ENCODE measurements at places on chromosomes 4 and X. TPM values are rescaled to one million over a fixed set of nuclear protein-coding genes. Genes with fewer than 3 reads are reported as not detected.
A peak's percentile ranks its signal among the peaks of the same experiment; 100 is the strongest.

GRCh38 chr4:187027272-187027671 is 303.6 kb upstream of the FAT1 start:
- DNase-seq, result no peak

GRCh38 chr4:23023121-23023520 is 330.4 kb downstream of the GBA3 start:
- no peak for DNase-seq

- no peak for DNase-seq
These were observed 71.7 kb downstream of the SRPX start for GRCh38 chrX:38149016-38149415.

DNA sequence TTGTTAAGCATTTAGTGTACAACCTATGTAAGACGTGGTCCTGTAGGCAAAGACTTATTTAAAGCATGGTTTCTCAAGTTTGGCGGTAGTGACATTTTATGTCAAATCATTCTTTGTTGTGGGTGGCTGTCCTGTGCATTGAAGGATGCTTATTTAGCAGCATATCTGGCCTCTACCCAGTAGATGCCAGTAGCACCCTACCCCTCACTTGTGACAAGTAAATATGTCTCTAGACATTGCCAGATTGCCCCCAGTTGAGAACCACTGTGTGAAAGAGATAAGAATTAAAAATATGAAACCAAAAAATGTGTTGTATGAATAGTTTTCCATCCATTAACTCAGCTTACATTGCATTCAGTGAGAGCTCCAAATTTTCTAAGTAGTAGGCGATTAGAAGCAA is 25.5 kb downstream of the MMAA start:
- no peak for DNase-seq

- DNase-seq, result no peak
These were observed 333.7 kb upstream of the KLF3 start for GRCh38 chr4:38330321-38330720.

- no peak for DNase-seq
These were observed 79.8 kb upstream of the GPM6A start for GRCh38 chr4:175891851-175892250.

DNA sequence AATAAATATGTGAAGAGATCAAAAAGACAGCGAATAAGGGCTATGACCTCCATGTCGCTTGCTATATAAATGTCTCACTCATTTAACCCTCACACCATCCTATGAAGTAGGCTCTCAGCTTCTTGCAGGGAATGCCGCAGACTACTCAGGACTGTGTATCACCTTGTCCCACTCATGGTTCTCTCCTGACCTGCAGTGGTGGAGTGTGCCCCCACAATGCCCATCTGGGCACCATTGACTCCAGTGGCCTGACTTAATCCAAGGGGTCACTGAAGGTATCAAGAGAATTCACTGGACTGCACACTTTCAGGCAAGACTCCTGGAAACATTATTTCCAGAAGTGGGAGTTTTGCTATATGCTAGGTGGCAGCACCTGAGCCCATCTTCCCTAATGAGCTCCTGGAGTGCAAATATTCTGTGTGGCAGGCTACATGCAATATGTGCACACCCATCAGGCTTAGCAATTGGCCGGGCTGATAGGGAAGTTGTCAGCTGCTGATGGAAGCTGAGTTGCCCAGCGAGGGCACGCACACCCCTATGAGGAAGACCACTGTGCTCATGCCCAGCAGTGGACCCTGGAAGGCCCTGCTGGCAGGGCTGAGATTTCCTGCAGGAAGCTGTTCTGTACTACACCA is 8.2 kb upstream of the EFNB1 start:
- no peak for DNase-seq

DNA sequence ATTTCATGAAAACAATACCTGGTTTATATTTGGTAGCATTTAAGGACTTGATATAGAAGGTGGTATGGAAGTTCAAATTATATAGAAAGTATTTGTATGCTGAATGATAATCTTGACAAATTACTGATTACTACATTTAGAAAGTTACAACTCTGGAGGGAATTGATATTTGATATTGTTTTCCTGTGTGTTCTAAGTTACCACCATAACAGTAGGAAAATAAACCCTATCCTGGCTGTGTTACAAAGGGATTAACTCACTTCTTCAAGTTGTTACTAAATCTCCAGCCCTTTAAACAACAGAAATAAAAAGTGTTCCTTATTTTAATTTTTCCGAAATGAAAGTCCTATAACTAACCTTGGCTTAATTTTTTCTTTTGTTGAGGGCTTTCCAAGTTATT is 36.6 kb downstream of the FHL1 start:
- no peak for DNase-seq

DNA sequence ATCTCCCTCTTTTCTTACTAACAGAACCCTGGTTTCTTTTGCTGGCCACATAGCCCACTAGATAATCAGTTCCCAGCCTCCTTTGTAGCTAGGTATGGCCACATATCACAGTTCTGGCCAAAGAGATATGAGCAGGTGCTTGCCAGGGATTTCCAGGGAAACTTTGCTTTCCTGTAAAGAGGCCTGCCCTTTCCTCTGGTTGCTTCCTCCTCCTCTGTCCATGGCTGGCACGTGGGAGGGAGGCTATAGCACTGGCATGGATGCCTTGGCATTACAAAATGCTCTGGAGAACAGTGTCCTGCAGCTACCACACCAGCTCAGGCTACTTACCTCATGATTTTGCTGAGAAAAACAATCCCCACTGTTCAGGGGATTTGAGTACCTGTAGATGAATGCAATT is 27.5 kb downstream of the RAB33B start:
- DNase-seq, result no peak

- no peak for DNase-seq
These were observed 99.5 kb downstream of the ZNF827 start for GRCh38 chr4:145839151-145839550.

- DNase-seq, result peak; percentile 18
These were observed 39.4 kb downstream of the WFS1 start for GRCh38 chr4:6308899-6309643.

- no peak for DNase-seq
These were observed 977.8 kb downstream of the FSTL5 start for GRCh38 chr4:161186012-161186411.

GRCh38 chr4:157223456-157223855 is 2.9 kb downstream of the GRIA2 start:
- no peak for DNase-seq

DNA sequence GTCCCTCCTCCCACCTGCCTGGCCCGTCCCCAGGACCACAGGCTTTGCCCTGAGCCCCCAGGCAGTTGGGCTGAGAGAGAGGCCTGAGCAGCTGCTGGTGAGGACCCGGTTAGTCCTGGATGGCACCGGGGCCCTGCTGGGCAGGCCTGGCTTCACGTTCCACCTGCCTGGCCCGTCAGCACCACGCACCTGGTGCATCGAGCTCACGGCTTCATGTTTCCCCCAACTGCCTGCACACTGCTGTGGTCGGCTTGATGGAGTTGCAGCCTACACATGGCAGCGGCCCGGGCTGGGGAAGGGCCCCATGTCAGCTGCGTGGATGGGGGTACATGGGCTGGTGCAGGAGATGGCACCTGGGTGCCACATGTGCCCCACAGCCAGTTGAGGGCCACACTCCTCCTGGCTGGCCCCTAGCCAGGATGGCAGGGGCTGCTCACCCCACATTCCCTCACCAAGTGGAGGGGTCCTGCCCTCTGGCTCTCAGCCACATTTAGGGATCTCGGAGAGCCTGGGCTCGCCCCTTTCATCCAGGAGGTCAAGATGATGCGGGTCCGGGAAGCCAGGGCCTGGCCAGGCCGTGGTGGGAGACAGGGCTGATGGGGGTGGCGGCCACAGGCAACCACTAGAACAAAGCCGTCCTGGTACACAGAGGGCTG is 28.5 kb downstream of the NKX1-1 start:
- no peak for DNase-seq

- DNase-seq, result no peak
These were observed 230.3 kb downstream of the MAPK10 start for GRCh38 chr4:86129546-86129945.

DNA sequence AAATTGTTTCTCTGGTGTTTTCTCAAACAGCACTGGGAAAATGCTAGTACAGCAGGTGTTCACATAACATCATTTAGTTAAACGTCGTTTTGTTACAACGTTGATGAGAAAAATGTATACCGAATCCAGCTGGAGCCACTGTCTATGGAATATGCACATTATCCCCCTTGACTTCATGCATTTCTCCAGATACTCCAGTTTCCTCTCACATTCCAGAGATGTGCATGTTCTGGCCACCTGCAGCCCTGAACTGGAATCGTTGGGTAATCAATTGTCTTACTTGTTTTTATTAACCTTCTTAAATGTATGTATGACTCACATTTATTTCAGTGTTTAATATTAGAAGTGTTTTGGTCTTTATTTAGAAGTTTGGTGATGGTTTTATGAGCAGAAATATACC is 18.4 kb upstream of the ODAM start:
- no peak for DNase-seq

- no peak for DNase-seq
These were observed 78.4 kb downstream of the FAM9B start for GRCh38 chrX:8955511-8955910.

- DNase-seq, result no peak
These were observed 79.7 kb upstream of the USP9X start for GRCh38 chrX:41005445-41005992.

DNA sequence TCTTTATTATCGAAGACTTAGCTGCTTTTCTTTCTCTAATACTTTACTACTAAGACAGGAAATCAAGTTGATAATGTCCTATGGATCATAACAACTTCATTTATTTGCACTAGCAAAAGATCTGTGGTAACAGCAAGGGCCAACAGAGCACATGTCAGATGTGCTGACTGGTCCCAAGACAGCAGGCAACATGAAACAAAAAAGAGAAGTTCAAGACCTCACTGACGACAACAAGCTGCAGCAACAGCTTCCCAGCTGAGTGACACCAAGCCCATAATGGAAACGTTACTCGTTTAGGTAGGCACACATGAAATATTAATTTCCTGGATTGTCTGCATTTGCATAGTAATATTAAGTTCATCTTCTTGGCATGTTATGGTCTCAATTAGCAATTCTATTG is 126.9 kb downstream of the UNC5C start:
- DNase-seq, result no peak

DNA sequence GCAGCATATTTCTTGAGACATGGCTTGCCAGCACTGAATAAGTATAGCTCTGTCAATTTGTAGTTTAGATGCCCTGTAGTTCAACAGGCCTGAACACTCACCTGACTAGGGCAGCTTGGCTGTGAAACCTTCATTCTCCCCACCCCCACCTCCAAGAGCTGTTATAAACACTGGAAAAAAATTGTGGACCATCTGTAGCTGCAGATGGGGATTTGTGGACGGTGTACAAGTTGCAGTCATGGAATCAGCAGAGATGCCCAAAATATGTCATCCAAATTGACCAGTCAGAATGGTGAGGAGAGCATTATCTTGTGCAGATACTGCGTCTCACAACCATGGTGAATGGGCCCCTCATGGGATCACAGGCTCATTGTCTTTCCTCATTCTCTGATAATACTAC is 76.2 kb upstream of the PAQR3 start:
- DNase-seq, result no peak

DNA sequence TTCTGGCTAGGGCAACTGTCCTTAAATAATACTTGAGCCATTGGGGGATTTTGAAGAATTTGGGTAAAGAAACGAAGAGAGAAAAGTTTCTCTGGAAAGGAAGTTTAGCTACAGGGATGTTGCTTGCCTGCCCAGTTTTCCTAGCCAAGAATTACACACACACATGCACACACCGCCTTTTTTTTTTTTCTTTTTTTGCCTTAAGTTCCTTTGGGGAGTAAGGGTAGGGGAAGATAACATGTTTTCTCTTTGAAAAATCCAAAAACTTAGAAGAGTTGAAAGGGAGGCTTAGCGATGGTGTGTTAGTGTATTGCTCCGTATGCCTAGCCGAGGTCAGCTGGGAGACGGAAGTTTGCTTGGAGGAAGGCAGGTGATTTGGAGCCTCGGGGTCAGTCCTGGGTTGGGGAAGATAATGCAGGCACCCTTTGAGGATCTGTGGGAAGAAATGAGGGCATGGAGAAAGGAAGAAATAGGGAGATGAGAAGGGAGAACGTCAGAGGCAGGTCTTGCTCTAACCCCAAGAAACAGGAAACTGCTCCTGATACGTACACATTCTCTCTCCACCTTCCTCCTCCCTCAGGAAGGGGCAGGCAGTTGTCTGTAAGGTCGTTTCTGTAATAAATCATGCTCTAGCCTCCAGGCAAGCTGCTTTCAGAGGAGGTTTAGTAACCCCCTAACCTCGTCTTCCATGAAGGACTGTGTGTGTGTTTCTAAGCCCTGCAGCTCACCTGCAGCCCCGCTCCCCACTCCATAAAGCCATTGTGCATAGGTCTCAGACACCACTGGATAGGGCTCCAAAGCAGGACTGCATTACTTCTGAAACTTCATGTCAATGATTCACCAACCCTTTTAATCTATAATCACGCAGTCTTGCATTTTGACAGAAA is 10.5 kb downstream of the KLF3 start:
- DNase-seq, result no peak

DNA sequence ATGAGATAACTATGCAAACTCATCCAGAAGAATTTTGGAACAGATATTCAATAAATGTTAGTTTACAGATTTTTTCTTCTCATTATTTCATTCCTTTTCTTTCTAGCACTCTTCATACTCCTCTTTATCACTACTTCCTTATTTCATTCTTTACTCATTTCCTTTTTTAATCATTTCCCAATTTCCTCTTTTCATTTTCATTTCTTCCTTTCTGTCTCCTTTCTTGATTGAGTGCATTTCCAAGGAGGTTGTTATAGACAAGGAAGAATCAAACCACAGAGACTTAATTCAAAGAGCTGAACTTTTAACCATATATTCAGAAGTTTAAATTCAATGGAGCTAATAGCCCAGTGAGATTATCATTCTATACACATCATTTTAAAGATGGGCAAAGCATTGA is 600.7 kb downstream of the ARAP2 start:
- DNase-seq, result no peak

DNA sequence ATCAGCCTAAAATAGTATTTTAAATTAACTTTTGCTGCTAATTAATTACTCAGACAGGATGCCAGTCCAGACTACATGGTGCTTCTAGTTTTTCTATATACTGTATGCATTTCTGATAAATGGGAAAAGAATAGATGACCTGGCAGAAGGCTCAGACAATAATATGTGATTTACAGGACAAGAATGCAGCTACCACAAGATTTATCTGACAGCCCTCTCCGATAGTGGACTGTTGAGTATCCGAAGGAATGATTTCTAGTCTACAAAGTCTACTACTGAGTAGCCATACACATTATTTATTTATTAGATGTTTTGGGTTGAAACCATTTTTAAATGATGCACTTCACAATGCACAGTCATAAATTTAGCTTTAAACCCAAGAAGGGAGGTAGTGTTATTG is 212.8 kb downstream of the MAB21L2 start:
- no peak for DNase-seq

DNA sequence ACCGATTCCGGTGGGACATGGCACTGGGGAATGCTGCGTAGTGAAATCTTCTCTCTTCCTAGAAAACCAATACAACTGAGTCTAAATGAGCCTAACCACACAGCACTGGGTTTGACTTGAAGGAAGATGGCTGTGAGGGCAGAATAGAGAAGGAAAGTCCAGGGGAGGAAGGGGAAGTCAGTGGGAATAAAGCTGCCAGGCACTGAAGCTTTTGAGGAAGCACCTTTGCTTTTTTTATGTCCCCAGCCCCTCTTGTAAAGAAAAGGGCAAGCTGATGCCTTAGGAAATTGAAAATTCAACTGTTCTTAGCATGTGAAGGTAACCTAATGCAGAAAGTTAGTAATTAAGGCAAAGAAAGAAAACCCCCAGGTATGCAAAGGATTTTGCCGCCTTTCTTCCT is 20.6 kb downstream of the MED28 start:
- no peak for DNase-seq

DCAF4L1 gene
- total RNA-seq, result 0.10 TPM

NHS gene
- 5.0 TPM for total RNA-seq

ADAM29 gene
- total RNA-seq, result not detected

MAGEA11 gene
- not detected for total RNA-seq

XAGE1A gene
- not detected for total RNA-seq

AFF2 gene
- 0.36 TPM for total RNA-seq

CSAG1 gene
- total RNA-seq, result not detected
